ENCODE measurements at places on chromosomes 7 and 10. TPM values are rescaled to one million over a fixed set of nuclear protein-coding genes. Genes with fewer than 3 reads are reported as not detected.
A peak's percentile ranks its signal among the peaks of the same experiment; 100 is the strongest.

DNA sequence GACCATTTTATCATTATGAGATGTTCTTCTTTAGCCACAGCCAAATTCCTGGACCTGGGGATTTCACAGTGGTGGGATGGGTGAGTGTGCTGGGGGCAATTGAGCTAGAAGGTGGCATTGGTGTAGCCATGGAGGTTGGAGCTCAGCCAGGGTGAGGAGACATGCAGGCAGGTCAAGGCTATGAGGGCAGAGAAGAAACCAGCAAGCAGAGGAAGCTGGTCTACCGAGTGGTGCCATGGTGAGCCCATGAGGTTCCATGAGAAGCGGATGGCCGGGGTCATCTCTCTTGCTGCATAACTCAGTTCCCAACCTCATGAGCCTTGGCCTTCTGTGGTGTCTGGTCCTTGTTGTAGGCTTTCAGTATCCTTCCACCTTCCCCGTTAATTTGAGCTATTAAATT lies 91.4 kb downstream of the CARD11 start:
- H3K27ac ChIP-seq = no peak overlapping the region
- no peak for DNase-seq
- H3K36me3 ChIP-seq = peaks cover 17% of the 10 kb centered on the region

DNA sequence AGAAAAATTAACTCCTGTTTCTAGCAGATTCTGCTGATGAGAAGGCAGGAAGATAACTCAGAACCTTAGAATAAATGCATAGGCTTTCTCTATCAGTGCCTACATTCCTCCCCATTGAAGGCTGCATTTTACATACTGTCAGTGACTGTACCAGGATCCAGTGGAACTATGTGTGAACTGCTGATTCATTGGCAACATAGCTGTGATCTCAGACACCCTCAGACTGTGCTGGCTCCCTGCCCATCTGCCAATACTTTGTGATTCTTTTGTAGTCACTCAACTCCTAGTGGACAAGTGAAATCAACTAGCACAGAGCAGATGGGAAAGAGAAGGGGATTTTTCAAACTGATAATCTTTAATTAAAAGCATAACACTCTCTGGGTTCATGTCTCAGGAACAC lies 375.8 kb downstream of the MDFIC start:
- H3K4me1 ChIP-seq = no peaks in the 10 kb centered on the region
- DNase-seq = no peak
- no peaks in the 10 kb centered on the region for H3K36me3 ChIP-seq
- no peak overlapping the region for H3K4me3 ChIP-seq
- H3K27ac ChIP-seq = no peak overlapping the region

DNA sequence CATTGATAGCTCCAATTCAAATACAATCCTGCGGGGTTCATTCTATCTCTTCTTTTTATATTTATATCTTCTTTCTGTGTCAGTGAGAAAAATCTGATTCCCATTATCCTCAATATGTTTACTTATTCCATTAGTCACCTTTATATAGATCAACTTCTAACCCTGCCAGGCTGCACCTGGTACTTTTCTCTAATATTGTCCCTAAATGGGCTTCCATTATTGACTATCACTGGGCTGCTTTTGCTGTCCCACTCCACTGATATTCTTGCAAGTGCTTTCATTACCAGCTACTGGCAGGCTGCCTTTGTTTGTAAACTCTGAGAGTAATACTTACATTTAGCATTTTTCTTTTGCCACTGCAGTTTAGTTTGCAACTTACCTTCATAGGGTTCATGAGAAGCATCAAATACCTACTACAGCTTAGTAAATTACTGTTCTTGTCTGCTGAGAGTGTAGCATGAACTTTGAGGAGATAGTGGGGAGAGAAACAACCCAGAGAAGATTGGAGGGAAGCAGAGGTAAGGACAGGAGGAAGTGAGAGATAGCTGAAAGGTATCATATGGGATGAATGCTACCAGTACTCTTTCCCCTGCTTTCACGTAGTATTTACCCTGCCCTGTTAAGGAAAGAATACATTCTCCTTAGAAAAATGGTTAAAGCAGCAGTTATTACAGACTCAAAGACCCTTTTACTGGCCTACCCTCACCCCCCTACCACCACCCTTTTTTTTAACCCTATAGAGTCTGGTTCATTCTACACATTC lies 119.1 kb downstream of the PHTF2 start:
- H3K4me1 ChIP-seq = no peaks in the 10 kb centered on the region
- no peak for DNase-seq
- no peak overlapping the region for H3K27ac ChIP-seq

DNA sequence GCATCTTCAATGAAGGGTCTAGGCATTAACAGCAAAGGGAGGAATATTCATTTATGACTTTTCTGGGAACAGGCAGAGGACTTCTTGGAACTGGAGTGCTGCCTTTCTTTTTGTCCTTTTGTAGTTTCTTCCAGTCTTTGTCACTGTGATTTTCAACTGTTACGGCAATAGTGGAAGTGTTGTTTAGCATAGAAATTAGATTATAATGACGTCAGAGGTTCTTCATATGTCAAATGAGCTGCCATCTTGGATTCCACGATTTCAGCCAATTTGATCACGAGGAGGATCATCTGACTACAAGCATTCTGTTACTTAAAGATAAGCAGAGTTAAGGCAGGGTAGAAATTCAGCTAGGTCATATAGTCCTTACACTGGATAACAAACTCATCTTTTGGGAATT lies 239.0 kb downstream of the NEBL start:
- H3K27ac ChIP-seq = no peak overlapping the region
- H3K36me3 ChIP-seq = no peaks in the 10 kb centered on the region
- H3K27me3 ChIP-seq = peaks cover 2% of the 10 kb centered on the region
- no peaks in the 10 kb centered on the region for H3K4me1 ChIP-seq

DNA sequence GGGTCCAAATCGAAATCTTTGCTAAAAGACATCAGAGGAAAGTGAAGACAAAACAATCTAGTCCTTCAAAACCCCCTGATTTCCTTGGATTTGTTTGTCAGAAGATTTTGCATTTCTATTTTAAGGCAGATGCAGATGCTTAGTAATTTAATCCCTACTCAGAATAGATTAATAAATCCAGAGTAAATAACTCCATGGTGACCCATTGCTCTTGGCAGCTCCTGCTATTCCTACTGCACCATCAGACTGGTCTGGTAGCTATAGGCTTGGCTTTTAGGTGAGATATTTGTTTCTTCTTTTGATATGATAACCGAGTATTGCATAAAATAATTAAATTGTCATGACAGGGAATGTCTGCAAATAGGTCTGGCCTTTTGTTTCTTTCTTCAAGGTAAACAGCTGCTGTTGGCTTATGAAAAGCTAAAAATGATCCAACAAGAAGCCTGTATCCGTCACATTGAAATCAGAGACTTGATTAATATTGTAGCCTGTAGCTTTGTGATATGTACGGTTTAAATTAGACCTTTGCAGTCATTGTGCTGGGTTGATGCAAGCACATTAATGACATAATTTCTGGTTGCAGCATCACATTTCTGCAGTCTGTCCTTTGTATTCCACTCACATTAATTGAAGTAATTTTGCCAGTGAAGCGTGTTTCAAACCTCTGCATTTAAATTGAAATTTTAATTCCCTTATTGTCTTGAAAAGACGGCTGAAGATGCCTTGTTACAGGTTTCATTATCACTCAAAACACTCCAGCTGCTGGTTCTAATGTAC lies 40.7 kb downstream of the EXOC4 start:
- H3K4me3 ChIP-seq = no peak overlapping the region
- DNase-seq = no peak
- no peaks in the 10 kb centered on the region for H3K27me3 ChIP-seq
- no peaks in the 10 kb centered on the region for H3K36me3 ChIP-seq
- H3K4me1 ChIP-seq = peaks cover 46% of the 10 kb centered on the region
- H3K27ac ChIP-seq = no peak overlapping the region

- peaks cover 8% of the 10 kb centered on the region for H3K27me3 ChIP-seq
- no peaks in the 10 kb centered on the region for H3K36me3 ChIP-seq
- DNase-seq = no peak
- peak overlapping the region; percentile 100 for H3K4me3 ChIP-seq
Observed at GRCh38 chr7:42930889-42931288, 1.1 kb downstream of the PSMA2 start.

DNA sequence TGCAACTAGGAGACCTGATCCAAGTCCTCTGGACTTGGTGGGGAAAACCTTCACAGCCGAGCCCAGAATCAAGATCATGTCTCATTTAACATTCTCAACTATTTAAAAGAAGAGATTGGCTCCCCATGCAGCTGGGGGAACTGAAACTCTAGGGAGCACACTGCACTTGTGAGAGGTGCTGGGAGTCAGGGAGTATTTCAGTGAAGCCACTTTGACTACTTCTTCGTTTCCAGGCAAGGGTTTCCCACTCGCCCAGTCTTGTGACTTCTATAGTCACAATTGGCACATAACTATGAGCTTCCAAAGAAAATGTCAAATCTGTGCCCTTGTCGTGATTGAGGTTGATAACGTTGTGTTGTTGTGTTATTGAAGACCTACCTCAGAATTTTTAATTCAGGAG lies 62.9 kb downstream of the AKR1B1 start:
- H3K27me3 ChIP-seq = peaks cover 10% of the 10 kb centered on the region
- DNase-seq = no peak
- no peak overlapping the region for H3K27ac ChIP-seq
- H3K36me3 ChIP-seq = no peaks in the 10 kb centered on the region
- no peak overlapping the region for H3K4me3 ChIP-seq

DNA sequence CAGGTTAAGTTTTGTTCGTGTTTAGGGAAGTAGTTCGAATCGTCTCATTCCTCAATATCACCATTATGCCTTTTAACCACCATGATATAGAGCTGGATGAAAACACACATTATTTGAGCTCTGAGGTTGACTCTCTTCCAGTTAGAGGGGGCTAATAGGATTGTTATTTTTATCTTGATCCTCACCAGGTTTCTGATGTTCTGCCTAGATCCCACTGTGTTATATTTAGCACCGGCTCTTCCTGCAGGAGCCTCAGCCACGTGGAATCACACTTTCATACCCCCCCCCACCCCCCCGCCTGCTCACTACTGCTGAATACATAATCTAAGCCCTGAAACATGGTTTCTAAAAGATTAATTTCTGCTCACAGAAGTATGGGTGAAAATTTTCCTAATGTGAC lies 88.3 kb downstream of the NRCAM start:
- peaks cover 15% of the 10 kb centered on the region for H3K4me1 ChIP-seq
- no peak overlapping the region for H3K4me3 ChIP-seq
- no peak overlapping the region for H3K27ac ChIP-seq

DNA sequence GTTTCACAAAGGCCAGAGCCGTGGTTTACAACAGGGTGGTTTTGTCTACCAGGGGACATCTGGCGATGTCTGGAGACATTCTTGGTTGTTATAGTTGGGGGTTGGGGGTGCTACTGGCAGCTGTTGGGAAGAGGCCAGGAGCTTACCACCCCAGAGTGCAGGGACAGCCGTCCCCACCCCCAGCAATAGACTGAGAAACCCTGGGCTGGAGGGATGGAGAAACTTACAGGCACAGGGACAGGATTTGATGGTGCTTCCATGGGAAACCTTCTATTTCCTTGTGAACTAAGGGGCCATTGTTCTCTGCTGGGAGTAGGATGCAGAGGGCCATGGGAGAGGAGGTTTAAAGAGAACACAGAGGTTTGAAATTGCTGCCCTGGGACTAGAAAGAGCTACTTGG lies 10.9 kb downstream of the ADCK2 start:
- no peak for DNase-seq
- H3K4me1 ChIP-seq = no peaks in the 10 kb centered on the region
- no peak overlapping the region for H3K4me3 ChIP-seq
- H3K27me3 ChIP-seq = no peaks in the 10 kb centered on the region

DNA sequence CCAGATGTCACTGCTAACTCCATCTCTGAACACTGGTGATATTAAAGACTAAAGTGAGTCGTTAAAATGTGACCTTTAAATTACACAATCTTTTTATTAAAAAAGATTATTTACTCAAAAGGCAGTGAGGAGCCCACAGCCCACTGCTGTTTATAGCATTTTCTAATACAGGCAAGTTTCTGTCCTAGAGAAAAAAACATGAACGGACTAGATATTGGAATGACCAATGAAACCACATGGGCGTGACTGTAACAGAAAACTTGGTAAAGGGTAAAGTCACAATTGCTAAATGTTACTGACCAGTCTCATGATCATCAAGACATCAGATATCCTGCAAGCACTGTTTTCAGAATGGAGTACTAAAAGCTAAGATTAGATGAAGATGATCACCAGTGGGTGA lies 78.7 kb downstream of the FEZF1 start:
- H3K4me3 ChIP-seq = no peak overlapping the region
- H3K27me3 ChIP-seq = no peaks in the 10 kb centered on the region
- H3K36me3 ChIP-seq = no peaks in the 10 kb centered on the region
- no peak overlapping the region for H3K27ac ChIP-seq
- no peak for DNase-seq

DNA sequence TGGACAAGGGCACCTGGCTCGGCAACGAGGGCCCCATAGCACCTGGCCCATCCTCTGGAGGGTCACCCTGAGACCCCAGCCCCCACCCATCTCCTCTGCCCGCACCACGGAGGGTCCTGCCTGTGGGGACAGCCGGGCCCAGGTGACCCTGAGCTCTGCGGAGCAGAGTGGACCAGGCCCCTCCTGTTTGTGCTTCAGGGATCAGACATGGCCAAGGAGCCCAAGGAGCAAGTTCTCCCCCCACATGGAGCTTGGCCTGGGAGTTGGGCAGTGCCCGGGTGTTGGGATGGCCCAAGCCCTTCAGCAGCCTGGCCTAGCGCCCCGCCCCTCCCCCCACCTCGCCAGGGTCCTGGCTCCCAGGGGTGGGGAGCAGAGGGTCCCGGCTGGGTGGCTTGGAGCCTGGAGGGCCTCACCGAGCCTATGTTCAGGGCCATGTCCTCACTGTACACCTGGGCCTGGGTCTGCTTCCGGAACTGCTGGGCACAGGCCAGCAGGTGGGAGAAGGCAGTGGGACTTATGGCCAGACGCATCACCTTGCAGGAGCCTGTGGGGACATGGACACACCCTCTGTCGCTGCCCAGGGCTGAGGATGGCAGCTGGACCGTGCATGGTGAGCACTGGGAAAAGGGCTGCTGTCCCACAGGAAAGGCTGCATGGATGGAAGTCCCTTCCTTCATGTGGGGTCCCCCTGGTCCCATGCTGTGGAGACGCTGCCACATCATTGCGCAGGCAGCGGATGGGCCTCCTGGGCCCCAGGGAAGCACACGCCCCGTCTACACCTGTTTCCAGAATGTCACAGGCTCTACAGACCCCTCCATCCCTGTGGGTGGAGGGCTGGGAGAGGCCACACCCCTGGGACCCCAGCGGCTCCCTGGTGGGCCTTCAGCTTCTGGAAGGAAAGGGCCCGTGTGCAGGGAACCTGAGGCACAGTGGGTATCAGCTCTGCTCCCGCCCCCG lies 49.2 kb upstream of the NKX6-2 start:
- no peak for DNase-seq
- H3K36me3 ChIP-seq = no peaks in the 10 kb centered on the region
- H3K4me1 ChIP-seq = peaks cover 8% of the 10 kb centered on the region
- no peak overlapping the region for H3K27ac ChIP-seq
- H3K4me3 ChIP-seq = no peak overlapping the region
- peaks cover 6% of the 10 kb centered on the region for H3K27me3 ChIP-seq

Gene PHYHIPL
- total RNA-seq = 6.2 TPM

Gene FBXO24
- 0.49 TPM for total RNA-seq

Gene SEMA4G
- 46.9 TPM for total RNA-seq

Gene AHR
- 1.7 TPM for total RNA-seq

Gene GRM3
- not detected for total RNA-seq

Gene ACTR3C
- not detected for total RNA-seq

Gene MPLKIP
- 29.9 TPM for total RNA-seq
